Stimulated activated CD4-positive, alpha-beta T cell treated with anti-CD3 and anti-CD28 coated beads, Interleukin-1b, Interleukin-23, amount 100 ng/mL, for 4 hours (primary cell): ENCODE measurements at places on chromosomes 5 and 9.

DNA sequence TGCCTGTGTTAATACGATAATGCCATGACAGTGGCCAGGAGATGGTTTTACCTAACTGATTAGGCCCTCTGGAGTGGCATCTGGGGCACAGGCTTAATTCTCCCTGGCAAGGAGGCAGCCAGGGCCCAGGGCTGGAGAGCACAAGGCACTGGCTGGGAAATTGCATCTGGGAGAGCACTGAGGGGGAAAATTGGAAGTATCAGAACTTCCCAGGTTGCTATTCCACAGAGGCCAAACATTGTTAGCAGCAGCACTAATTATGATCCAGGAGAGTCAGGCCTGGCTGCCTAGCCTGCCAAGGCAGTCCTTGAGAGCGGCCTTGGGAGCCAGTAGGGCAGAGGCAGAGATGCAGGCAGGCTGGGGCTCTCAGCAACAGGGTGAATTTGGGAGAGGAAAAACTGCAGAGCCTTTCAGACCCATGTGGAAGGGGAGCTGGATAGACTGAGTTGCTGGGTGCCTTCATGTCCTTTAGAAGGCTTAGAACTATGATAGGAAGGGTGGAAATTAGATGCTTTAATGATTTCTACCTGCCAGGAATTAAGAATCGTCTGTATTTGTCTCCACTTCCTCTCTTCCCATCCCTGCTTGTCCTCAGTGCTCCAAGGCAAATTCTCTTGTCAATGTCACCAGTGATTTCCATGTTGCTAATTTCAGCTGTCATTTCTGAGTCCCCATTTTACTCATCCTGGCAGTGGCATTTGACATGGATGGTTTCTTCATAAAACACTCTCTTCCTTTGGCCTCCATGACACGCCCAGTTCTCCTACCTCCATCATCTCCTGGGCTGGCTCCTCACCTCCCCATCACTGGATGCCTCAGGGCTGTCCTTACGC, 56.1 kb upstream of the HSPA9 start:
- DNase-seq = no peak

DNA sequence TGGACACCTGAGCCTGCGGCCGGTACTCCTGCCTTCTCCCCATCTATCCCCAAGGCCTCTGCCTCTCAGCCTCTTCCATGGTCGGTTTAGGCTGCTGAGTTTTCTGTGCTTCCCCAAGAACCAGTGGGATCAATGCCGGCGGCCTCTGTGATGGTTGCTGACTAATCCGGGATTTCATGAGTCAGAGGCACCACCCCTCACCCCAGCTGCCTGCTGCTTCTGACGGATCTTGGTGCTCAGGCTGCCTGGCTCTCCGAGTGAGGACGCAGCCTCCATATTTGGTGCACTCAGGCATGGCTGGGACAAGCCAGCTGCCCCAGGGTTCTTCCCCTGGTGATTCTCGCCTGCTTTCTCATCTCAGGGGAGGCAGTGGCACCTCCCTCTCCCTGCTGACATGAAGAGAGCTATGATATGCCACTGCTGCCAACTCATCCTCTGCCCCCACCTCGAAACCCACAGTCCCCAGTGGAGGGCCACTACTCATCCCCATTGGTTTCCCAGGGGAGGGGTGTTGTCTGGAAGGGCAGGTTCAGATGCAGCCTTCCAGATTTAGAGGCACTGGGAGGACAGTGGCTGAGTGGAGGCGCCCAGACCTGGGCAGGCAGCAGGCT, 3.3 kb upstream of the MAN1B1 start:
- DNase-seq = no peak

DNA sequence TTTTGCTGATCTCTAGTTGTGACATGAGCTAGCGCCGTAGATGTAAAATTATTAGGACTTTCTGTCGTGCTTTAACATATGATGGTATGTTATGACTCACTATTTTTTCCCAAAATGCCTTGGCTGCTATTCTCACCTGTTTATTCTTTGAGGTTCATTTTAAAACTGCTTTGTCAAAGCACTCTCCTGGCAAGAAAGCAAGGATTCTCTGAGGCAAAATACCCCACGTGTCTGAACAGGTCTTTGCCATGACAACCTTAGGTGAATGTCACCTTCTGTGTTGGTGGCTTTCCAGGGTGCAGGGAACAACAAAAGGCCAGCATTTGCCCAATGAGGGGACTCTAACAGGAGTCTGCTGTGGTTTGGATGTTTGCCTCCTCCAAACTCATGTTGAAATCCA, 30.6 kb upstream of the COL5A1 start:
- DNase-seq = no peak

DNA sequence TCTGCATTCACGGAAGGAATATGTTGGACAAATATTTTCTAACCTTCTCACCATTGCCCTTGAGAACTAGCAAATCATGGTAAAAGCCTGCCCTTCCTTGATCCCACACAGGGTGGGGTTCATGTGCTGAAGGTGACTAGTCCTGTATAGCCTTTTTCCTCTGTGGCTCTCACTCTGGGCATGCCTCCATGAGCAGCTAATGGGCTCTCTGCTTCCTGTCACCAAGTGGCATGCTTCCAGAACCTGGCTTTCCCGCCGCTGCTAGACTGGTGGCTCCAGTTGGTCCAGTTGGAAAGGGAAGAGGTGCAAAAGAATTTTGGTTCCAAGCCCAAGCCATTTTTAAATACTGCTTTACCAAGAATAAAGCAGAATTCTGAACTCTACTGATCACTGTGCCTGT, 35.5 kb downstream of the FBXO10 start:
- no peak for DNase-seq

DNA sequence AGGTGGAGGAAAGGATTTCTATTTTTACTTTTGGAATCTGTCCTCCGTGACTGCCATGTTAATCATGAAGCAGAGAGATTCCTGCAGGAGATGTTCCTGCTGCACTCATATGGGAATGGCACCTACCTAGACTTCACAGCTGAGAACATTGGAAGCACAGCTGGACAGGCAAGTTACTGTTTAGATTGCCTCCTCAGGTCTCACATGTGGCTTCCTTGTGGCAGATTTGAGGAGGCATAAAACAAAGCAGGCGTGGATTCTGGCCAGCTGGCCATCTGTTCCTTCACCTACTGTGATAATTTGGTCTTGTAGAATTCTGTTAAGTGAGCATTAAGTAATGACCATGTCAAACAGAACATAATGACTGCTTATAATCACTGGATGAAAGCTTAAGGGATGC, 193.4 kb downstream of the EDIL3 start:
- no peak for DNase-seq

GRCh38 chr5:62742207-62742606, 163.6 kb downstream of the LRRC70 start:
- DNase-seq = no peak

DNA sequence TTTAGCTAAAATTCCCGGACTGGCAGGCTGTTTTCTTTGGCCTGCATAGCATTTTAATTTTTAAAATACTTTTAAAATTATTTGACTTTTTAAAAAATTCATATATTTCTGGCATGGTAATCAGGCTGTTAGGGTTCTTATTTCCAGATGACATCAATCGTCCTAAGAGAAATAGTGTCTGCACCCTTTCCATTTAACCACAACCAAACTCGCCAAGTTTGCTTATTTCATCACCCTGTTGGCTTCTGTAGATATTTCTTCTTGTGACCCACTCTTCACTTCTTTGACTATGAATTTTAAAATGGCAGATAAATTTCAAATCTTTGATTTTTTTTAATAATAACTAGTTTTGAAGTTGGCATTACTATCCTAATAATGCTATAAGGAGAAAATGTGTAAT, 675.7 kb upstream of the FTMT start:
- no peak for DNase-seq

GRCh38 chr5:120778491-120779484, 314.7 kb downstream of the PRR16 start:
- DNase-seq = no peak

GRCh38 chr9:118961857-118962256, 407.4 kb downstream of the BRINP1 start:
- DNase-seq = no peak

DNA sequence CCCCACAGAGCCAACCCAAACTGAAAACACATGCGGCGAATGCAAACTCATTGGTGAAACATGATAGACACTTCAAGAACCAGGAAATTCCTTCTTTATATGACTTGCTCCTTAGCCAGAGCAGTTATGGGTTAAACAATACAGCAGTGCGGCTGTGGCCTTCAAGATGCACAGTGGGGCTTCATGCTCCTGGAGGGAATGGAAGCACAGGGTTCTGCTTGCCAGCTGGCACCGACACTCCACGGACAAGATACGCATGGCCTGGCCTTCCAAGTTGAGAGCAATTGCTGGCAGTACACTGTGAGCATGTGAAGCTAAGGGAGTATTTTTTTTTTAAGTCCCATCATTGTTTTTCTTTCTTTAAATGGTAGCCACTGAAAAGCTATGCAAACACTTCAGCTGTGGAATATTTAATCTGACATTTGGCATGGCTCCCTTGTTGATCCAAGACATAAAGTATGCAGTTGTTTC, 451.6 kb upstream of the CD180 start:
- DNase-seq = no peak

- DNase-seq = no peak
Measured at GRCh38 chr5:141338538-141339306, at the start of gene PCDHGA2. Gene PCDHGA2, plus strand, starts transcription at chr5:141338760.

DNA sequence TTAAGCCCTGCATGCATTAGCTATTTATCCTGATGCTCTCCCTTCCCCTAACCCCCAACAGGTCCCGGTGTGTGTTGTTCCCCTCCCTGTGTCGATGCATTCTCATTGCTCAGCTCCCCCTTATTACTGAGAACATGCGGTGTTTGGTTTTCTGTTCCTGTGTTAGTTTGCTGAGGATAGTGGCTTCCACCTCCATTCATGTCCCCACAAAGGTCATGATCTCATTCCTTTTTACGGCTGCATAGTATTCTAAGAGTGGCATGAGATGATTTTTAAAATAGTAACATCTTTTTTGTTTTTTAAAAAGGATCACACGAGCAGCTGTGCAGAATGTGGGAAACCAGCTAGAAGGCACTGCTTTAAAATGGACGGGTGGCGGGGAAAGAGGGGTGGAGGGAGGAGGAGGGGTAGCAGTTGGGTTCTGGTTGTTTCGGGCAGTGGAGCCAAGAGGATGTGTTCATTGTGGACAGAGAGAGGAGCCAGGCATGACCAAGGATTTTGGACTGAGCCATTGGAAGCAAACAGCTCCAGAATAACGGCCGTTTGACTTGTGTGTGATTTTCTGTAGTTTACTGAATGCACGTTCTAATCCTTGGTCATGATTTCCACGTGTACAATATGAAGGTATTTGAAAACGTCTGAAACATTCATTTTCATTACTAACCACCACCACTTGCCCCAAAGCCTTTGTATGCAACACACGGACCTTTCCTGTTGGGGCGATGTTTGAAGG, 1.7 kb upstream of the TENT4A start:
- DNase-seq = no peak

- no peak for DNase-seq
Measured at GRCh38 chr5:139126711-139127111, 71.5 kb downstream of the SIL1 start.

DNA sequence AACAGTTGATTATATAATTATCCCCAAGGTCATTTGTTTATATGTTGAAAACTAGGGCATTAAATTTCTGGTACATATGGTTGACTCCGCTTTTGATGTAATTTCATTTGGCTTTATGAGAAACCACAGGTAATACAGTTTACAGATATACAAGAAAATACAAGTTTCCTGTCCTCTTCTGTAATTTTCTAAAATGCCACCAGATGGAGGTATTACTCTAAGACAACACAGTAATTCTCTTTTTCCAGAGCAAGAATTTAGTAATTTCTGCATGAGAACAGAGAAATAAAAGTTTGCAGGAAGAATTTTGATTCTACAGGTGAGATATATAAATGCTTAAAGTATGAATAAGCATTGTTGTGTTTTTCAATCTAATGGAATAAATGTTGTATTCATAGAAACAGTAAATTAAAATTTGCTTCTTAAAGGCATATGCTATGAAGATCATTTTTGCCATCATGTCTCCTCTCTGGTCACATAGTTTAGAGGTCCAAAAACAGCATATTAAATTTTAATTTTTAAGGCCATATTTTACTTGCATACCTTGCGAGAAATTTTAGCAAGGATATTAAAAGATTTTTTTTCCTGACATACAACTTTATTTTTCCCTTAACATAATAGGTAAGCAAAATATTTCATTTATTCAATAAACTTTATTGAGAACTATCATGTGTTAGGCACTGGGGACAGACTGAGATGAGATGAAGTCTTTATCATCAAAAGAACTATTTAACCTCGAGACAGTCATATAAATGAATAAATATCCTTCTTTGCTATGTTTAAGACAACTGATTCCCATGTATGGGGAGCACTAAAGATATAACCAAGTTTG, 22.7 kb downstream of the CHD1 start:
- no peak for DNase-seq

- no peak for DNase-seq
Measured at GRCh38 chr5:179316111-179316551, 29.1 kb downstream of the ADAMTS2 start.

DNA sequence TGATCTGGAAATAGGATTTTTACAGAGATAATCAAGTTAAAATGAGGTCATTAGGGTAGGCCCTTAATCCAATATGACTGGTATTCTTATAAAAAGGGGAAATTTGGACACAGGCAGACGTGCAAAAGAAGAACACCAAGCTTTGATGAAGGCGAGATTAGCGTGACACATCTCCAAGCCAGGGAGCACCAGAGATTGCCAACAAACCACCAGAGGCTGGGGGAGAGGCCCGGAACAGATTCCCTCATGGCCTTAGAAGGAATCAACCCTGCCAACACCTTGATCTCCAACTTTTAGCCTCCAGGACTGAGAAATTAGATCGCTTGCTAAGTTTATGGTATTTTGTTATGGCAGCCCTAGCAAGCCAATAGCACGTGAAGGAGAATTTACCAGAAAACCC, 10.8 kb upstream of the ARSI start:
- no peak for DNase-seq

DNA sequence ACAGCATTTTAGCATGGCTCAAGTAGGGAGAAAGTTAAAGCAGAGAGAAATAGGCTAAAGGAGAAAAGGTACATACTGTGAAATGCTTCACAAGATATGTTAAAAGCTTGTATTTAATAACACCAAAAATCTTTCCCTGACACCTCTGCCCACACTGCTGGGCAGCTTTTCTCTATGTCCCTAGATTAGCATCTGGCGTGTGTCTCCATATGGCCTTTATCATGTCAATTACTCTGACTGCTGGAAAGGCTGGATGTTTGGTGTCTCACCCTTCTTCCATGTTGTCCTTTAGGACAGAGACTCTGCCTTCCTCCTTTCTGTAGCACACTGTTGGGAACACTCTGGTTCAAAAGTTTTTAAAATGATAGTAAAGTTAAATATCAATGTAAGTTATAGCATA, 122.5 kb downstream of the OXCT1 start:
- DNase-seq = no peak

GRCh38 chr5:172458976-172459782, 4.9 kb upstream of the SH3PXD2B start:
- DNase-seq = no peak

- no peak for DNase-seq
Measured at GRCh38 chr9:120348951-120349429, 231.0 kb downstream of the CDK5RAP2 start.
